Left ventricle myocardium inferior (tissue), 1 donor: ENCODE measurements at places on chromosomes 6 and 20. TPM values are rescaled to one million over a fixed set of nuclear protein-coding genes. Genes with fewer than 3 reads are reported as not detected.

STX11 gene
- total RNA-seq: 6.8 TPM

ADGRF5 gene
- total RNA-seq: 42.1 TPM

SDHAF4 gene
- 17.7 TPM for total RNA-seq

SLC22A7 gene
- not detected for total RNA-seq

PRICKLE4 gene
- 0.88 TPM for total RNA-seq

ZNF335 gene
- 8.1 TPM for total RNA-seq

JPH2 gene
- 151 TPM for total RNA-seq

TBC1D22B gene
- 6.1 TPM for total RNA-seq

GNMT gene
- total RNA-seq: 0.77 TPM

RNF217 gene
- 14.1 TPM for total RNA-seq

GRCh38 chr20:48586730-48587129 lies 241.1 kb downstream of the PREX1 start:
- H3K36me3 ChIP-seq: no peaks in the 10 kb centered on the region
- no peak for DNase-seq
- H3K27me3 ChIP-seq: peaks cover 35% of the 10 kb centered on the region
- H3K4me1 ChIP-seq: peaks cover 22% of the 10 kb centered on the region
- H3K27ac ChIP-seq: no peak overlapping the region

GRCh38 chr20:59193325-59193724 lies 29.7 kb downstream of the ZNF831 start:
- no peaks in the 10 kb centered on the region for H3K4me1 ChIP-seq
- DNase-seq: no peak
- H3K36me3 ChIP-seq: no peaks in the 10 kb centered on the region
- no peak overlapping the region for H3K27ac ChIP-seq

DNA sequence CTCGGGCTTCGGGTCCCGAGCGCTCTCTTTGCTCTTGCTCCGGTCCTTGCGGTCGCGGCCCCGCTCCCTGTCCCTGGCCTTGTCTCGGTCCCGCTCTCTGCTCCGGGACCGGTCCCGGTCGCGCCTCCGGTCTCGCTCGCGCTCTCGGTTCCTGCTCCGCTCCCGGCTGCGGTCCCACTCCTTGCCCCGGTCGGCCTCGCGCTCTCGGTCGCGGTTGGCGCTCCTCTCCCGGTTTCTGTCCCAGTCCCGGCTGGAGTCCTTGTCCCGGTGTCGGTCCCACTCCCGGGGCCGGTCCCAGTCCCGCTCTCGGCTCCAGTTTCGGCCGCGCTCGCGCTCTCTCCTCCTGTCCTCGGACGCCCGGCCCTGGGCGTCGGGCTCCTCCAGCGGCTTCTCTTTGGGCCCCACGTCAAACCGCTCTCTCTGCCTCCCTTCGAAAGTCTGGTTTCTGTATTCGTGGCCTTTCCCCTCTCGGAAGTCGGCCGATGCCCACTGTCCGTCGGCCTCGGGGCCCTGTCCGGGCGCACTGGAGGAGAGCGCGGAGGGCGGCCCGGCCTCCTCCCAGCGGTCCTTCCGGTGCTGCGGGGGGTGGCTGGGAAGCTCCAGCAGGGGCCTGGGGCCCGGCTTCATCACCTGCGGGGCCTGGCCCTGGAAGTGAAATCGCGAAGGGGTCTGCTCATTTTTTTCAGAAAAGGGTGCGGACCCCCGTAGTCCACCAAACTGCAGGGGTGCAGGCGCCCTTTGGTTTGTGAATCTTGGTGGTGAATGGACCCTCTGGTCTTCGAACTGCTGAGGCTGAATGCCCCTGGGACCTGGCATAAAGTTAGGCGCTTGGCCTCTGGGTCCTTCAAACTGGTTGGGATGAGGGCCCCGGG lies 17.9 kb upstream of the TCFL5 start:
- H3K4me3 ChIP-seq: peak overlapping the region; percentile 41
- peaks cover 27% of the 10 kb centered on the region for H3K4me1 ChIP-seq
- no peak for DNase-seq

DNA sequence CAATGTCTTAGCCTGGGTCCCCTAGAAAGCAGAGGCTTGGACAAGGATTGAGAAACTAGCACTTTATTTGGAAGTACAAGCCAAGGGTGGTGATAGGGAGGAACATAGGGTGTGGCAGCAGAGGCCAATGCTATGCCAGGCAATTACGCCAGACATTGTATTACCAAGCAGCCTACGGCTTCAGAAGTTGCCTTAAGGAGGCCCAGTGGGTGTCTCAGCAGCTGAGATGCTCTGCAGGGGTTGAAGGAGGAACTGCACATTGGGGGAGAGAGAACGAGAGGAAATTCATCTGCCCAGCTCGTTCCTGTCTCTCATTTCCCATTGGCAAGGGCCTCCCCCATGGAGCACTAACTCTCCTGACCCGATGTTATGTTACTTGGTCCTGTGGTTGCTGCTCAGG lies 859 bp downstream of the C20orf202 start:
- H3K4me3 ChIP-seq: no peak overlapping the region
- H3K27me3 ChIP-seq: no peaks in the 10 kb centered on the region
- no peaks in the 10 kb centered on the region for H3K36me3 ChIP-seq
- H3K27ac ChIP-seq: peak overlapping the region; percentile 69

- H3K4me1 ChIP-seq: peaks cover 27% of the 10 kb centered on the region
- H3K27ac ChIP-seq: no peak overlapping the region
- no peaks in the 10 kb centered on the region for H3K36me3 ChIP-seq
- peaks cover 9% of the 10 kb centered on the region for H3K27me3 ChIP-seq
- no peak for DNase-seq
These were observed 57.6 kb upstream of the FRMD1 start for GRCh38 chr6:168136622-168137021.

DNA sequence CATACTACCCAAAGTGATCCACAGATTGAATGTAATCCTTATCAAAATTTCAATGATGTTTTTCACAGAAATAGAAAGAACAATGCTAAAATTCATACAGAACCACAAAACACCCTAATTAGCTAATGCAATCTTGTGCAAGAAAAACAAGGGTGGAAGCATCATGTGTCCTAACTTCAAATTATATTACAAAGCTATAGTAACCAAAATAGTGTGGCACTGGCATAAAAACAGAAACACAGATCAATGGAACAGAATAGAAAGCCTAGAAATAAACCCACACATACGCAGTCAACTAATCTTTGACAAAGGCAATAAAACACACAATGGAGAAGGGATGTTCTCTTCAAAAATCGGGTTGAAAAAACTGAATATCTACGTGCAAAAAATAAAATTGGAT lies 131.1 kb downstream of the TASP1 start:
- H3K36me3 ChIP-seq: peaks cover 20% of the 10 kb centered on the region
- H3K27me3 ChIP-seq: no peaks in the 10 kb centered on the region
- no peaks in the 10 kb centered on the region for H3K4me1 ChIP-seq
- DNase-seq: no peak
- H3K27ac ChIP-seq: no peak overlapping the region
- no peak overlapping the region for H3K4me3 ChIP-seq

DNA sequence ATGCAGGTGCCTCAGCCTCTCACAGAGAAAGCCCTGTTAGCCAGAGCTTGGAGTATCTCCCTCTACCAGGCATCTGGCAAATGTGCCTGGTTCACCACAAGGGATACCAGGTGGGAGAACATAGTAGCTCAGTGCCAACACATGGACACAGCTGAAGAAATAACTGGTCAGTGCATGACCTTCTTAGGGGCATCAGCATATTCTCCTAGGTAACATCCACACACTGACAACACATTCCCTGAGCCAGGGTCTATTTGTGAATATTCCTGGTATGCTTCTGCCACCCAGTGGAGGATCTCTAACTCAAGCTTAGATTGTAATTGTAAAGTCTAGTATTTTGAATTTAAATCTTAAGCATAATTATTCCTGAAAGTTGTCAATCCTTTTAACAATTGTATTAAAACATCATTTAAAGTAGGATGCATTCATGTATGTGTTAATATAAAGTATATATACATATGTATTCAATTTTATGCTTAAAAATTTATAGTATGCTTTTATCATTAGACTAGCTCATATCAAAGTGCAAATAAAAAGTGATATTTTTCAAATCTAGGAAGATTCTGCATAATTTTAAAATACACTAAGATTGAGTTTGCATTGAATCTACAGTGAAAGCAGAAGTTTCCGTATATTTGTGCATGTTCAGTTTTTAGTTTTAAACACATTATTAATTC lies 45.3 kb upstream of the COL21A1 start:
- H3K4me3 ChIP-seq: no peak overlapping the region
- H3K36me3 ChIP-seq: no peaks in the 10 kb centered on the region
- no peak overlapping the region for H3K27ac ChIP-seq
- DNase-seq: no peak
- no peaks in the 10 kb centered on the region for H3K27me3 ChIP-seq
- H3K4me1 ChIP-seq: peaks cover 14% of the 10 kb centered on the region

- no peak overlapping the region for H3K27ac ChIP-seq
- no peak overlapping the region for H3K4me3 ChIP-seq
- H3K27me3 ChIP-seq: peaks cover 24% of the 10 kb centered on the region
- H3K36me3 ChIP-seq: no peaks in the 10 kb centered on the region
- H3K4me1 ChIP-seq: no peaks in the 10 kb centered on the region
- no peak for DNase-seq
These were observed 27.0 kb downstream of the TMEM14A start for GRCh38 chr6:52697903-52698302.

DNA sequence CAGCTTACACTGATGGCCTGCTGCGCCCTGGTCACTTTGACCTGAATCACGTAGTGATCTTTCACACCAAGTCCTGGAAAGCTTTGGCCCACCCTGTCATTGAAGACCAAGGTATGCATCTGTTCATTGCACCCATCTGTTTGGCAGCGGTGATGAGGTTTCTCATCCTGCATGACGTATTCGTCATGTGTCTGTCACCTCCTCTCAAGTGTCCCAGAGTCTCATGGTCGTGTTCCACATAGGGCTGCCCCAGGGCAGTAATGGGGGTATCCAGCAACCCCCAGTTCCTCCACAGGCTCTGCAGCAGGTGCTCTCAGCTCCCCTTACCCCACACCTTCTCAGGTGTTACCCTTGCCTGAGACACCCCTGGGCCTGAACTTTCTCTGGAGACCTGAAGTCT lies 104.1 kb downstream of the SYNDIG1 start:
- no peaks in the 10 kb centered on the region for H3K27me3 ChIP-seq
- no peaks in the 10 kb centered on the region for H3K36me3 ChIP-seq
- peaks cover 4% of the 10 kb centered on the region for H3K4me1 ChIP-seq
- H3K4me3 ChIP-seq: no peak overlapping the region

GRCh38 chr6:142372348-142372747 lies 70.5 kb downstream of the ADGRG6 start:
- H3K4me1 ChIP-seq: peaks cover 28% of the 10 kb centered on the region
- H3K4me3 ChIP-seq: no peak overlapping the region
- no peaks in the 10 kb centered on the region for H3K27me3 ChIP-seq
- H3K36me3 ChIP-seq: no peaks in the 10 kb centered on the region
- H3K27ac ChIP-seq: no peak overlapping the region
- DNase-seq: no peak

DNA sequence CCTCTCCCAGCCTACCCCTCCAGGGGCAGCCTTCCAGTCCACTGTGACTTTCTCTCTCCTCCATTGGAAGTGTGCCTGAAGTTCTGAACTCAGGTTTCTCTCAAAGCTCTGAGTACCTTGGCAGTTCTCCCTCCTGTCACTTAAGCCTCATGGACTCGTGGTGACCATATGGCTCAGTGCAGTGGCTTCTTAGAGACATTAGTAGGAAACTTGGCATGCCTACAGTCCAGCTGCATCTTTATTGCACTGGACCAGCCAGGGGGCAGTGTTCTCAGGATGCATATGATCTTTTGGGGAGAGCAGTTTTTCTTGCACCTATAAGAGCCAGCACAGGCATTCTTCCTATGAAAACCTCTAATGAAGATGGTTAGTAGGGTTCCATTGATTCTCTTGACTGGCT lies 47.5 kb upstream of the KCNK16 start:
- no peaks in the 10 kb centered on the region for H3K4me1 ChIP-seq
- H3K4me3 ChIP-seq: no peak overlapping the region

DNA sequence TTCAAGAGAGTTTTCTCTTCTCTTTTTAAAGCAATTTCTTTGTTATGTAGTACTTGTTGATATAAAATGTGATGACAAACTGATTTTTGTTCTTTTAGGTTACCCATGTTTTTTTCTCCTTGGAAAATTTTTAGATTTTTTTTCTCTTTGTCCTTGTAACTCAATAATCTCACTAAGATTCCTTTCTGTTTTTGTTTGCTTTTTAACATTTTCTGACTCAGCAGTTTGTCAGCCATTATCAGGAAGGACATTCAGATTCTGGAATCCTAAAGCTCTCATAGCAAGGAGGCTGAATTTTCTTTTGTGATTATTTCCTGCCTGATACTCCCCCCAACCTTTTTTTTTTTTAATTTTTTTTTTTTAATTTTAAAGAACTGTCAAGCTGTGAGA lies 75.2 kb upstream of the CITED2 start:
- H3K4me3 ChIP-seq: no peak overlapping the region
- H3K4me1 ChIP-seq: peaks cover 2% of the 10 kb centered on the region
- no peaks in the 10 kb centered on the region for H3K27me3 ChIP-seq
- H3K27ac ChIP-seq: no peak overlapping the region
- no peaks in the 10 kb centered on the region for H3K36me3 ChIP-seq
- no peak for DNase-seq

DNA sequence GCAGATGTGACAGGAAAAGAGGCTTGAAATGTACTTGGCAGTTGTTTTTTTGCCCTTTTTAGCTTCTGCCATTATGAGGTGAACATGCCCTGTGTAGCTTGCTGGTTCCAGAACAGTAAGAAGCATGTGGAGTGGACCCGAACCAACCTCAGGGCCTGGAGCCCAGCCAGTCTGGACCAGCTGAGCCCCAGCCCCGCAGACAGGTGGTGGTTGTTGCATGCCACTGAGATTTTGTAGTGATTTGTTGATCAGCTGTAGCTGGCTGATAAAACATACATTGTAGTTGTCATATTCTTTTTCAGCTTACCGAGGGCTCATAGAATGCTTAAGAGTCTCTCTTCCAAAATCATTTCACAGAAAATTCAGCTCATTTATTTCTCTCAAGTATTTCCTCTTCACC lies 182.2 kb downstream of the FARS2 start:
- no peaks in the 10 kb centered on the region for H3K36me3 ChIP-seq
- H3K27me3 ChIP-seq: no peaks in the 10 kb centered on the region
- H3K4me3 ChIP-seq: no peak overlapping the region
- DNase-seq: no peak
- no peak overlapping the region for H3K27ac ChIP-seq

DNA sequence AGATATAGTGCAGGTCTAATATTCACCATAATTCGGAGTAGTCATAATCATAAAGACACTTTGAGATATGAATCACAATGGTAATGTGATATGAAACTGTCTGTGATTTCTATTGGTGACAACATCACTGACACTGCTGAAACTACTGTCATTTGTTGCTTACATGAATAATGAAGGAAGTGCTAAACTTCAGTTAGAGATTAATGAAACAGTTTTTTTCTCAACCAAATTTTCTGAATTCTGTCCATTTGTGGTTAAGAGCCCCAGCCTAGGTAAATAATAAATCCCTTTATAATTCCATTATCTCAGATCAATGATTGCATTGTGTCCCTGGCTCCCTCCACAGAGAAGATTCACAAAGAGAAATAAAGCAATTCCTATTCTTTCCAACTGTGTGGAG lies 122.6 kb downstream of the HIVEP2 start:
- no peak overlapping the region for H3K4me3 ChIP-seq
- H3K36me3 ChIP-seq: no peaks in the 10 kb centered on the region
- no peaks in the 10 kb centered on the region for H3K27me3 ChIP-seq
- no peak overlapping the region for H3K27ac ChIP-seq
- peaks cover 71% of the 10 kb centered on the region for H3K4me1 ChIP-seq
- DNase-seq: no peak
